ENCODE measurements at places on chromosomes 5 and 9. TPM values are rescaled to one million over a fixed set of nuclear protein-coding genes. Genes with fewer than 3 reads are reported as not detected.
A peak's percentile ranks its signal among the peaks of the same experiment; 100 is the strongest.

CDC20B gene
- not detected for total RNA-seq

DNA sequence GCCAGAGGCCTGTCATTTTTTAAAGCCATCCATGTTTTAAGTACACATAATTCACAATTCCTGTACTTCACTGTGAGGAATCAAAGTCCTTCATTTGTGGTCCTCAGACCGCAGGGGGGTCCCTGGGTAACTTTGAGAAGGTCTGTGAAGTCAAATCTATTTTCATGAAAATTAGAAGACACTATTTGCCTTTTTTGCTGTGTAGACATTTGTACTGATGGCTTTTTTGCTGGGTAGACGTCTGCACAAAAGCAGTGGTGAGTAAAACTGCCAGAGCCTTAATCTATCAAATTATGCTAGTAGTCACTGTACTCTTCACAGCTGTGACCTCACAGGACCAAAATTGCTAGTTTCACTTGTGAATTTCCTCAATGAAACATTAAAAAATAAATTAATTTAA lies 25.7 kb downstream of the PRUNE2 start:
- H3K36me3 ChIP-seq, result no peaks in the 10 kb centered on the region
- no peaks in the 10 kb centered on the region for H3K4me1 ChIP-seq
- H3K4me3 ChIP-seq, result no peak overlapping the region
- no peaks in the 10 kb centered on the region for H3K27me3 ChIP-seq

BAAT gene
- total RNA-seq, result not detected

DNA sequence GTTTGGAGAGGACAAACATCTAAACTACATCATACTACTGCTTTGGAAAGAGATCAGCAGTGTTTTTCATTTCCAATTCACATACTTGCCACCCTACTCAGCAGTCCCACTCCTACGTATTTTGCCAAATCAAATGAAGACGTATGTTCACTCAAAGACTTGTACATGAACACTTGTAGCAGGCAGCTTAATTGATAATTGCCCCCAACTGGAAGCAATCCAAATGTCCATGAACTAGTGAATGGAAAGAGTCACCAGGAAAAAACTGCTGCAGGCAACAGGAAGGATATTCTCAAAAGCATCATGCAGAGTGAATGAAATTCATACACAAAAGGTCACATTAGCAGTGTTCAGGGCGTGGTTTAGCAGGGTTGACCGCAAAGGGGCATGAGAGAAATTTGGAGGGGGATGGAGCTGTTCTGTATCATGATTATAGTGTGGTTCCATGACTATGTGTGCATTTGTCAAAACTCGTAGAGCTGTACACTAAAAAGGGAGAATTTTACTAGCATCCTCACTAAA lies 38.8 kb downstream of the PAEP start:
- H3K36me3 ChIP-seq, result no peaks in the 10 kb centered on the region
- no peak overlapping the region for H3K4me3 ChIP-seq
- DNase-seq, result no peak
- H3K4me1 ChIP-seq, result no peaks in the 10 kb centered on the region

- H3K4me1 ChIP-seq, result no peaks in the 10 kb centered on the region
- no peaks in the 10 kb centered on the region for H3K27me3 ChIP-seq
- no peaks in the 10 kb centered on the region for H3K36me3 ChIP-seq
Observed at GRCh38 chr5:153974131-153974812, 64.4 kb downstream of the FAM114A2 start.

DNA sequence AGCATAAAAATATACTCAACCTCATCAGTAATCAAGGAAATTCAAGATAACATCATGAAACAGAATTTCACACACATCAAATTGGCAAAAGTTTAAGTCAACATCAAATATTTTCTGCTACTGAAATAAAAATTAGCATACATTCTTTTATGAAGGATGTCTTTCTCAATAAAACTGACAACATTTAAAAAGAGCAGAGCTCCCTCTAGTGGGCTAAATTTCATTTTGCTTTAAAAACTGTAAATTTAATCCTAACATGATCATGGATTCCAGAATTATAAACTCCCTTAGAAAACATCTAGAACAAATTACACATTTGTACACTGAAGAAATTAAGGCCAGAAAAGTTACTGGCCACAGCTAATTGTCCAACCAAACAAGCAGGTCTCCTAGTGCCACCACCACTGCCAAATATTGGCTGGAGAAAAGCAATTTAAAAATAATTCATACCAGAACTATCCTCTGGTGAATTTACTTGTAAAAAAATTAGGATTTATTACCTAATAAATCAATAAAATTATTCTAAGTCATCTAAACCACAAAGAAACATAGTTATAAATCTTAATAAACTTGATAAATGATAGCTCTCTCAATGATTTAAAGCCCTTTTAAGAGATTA lies 31.2 kb downstream of the DEPDC1B start:
- no peak overlapping the region for H3K27ac ChIP-seq
- no peaks in the 10 kb centered on the region for H3K27me3 ChIP-seq
- H3K36me3 ChIP-seq, result no peaks in the 10 kb centered on the region
- peak; percentile 63 for DNase-seq

GRCh38 chr9:79776581-79776980 lies 204.8 kb downstream of the TLE4 start:
- no peaks in the 10 kb centered on the region for H3K4me1 ChIP-seq
- H3K27ac ChIP-seq, result no peak overlapping the region
- no peaks in the 10 kb centered on the region for H3K27me3 ChIP-seq

- H3K4me3 ChIP-seq, result no peak overlapping the region
- no peak for DNase-seq
- no peaks in the 10 kb centered on the region for H3K27me3 ChIP-seq
- no peak overlapping the region for H3K27ac ChIP-seq
Observed at GRCh38 chr9:11546231-11546630, 933.4 kb upstream of the PTPRD start.

- no peaks in the 10 kb centered on the region for H3K36me3 ChIP-seq
- no peak overlapping the region for H3K27ac ChIP-seq
Observed at GRCh38 chr9:113350937-113351336, 1.6 kb downstream of the BSPRY start.

DNA sequence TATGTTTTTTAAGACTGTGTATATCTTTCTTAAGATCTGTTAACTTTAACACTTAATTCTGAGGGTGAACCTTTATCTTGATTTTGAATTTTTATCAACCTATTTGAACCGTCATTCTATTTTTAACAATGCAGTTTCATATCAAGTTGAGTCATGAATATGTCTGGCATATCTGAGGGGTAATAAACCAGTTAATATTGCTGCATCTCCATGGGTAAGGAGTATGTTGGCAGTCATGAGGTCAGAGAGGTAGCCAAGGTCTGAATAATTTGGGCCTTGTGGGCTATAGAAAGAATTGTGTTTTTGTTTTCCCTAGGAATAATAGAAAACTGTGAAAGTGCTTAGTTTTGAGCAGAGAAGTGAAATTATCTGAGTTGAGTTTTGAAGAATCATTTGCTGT lies 419.0 kb downstream of the PLK2 start:
- no peaks in the 10 kb centered on the region for H3K4me1 ChIP-seq
- no peak for DNase-seq
- no peak overlapping the region for H3K4me3 ChIP-seq
- H3K27me3 ChIP-seq, result no peaks in the 10 kb centered on the region

CDH12 gene
- 1.3 TPM for total RNA-seq

- H3K27ac ChIP-seq, result no peak overlapping the region
- peaks cover 15% of the 10 kb centered on the region for H3K36me3 ChIP-seq
- no peak for DNase-seq
- H3K27me3 ChIP-seq, result no peaks in the 10 kb centered on the region
Observed at GRCh38 chr9:133151041-133151440, 12.7 kb downstream of the GBGT1 start.

DNA sequence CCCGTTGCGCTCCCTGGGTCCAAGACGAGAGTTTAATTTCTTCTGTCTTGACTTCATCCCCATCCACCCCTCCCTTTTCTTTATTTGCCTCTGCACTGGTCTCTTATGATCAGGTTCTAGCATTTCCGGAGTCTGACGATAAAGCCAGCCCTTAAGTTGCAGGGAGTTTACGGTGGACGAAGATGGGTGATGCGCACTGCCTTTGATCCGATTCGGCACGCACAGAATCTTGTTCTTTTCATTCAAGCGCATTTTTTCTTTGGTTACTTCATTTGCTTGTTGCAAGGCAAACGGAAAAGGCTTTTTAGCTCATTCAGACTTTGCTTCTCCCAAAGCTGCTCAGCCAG lies 488 bp upstream of the MCTP1 start:
- H3K4me1 ChIP-seq, result peaks cover 27% of the 10 kb centered on the region
- H3K4me3 ChIP-seq, result peak overlapping the region; percentile 72
- H3K27ac ChIP-seq, result no peak overlapping the region
- H3K36me3 ChIP-seq, result no peaks in the 10 kb centered on the region
- DNase-seq, result no peak
- H3K27me3 ChIP-seq, result no peaks in the 10 kb centered on the region

SOX30 gene
- total RNA-seq, result 0.29 TPM

GRCh38 chr9:123269281-123269680 lies 895 bp upstream of the STRBP start:
- no peaks in the 10 kb centered on the region for H3K27me3 ChIP-seq
- H3K4me3 ChIP-seq, result peak overlapping the region; percentile 79
- peak overlapping the region; percentile 88 for H3K27ac ChIP-seq
- no peak for DNase-seq

DNA sequence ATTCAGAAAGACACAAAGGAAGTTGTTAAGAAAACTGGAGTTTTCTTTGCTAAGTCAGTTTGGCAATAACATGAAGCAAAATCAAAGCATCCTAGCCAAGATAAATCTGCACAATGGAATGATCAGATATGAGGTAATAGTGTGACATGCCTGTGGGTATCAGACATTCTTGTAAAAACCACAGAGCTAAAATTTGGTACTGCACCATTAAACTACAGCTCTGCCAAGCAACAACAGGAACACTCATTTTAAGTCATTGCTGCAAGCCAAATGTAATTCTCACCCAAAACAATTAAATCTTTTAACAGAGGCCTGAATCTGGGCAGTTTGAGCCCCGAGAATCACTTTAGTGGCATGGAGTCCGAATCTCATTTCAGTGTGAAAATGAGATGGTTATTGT lies 96.6 kb downstream of the VCAN start:
- H3K27me3 ChIP-seq, result no peaks in the 10 kb centered on the region
- DNase-seq, result no peak
- no peaks in the 10 kb centered on the region for H3K36me3 ChIP-seq
- H3K4me3 ChIP-seq, result no peak overlapping the region
- no peak overlapping the region for H3K27ac ChIP-seq

DNA sequence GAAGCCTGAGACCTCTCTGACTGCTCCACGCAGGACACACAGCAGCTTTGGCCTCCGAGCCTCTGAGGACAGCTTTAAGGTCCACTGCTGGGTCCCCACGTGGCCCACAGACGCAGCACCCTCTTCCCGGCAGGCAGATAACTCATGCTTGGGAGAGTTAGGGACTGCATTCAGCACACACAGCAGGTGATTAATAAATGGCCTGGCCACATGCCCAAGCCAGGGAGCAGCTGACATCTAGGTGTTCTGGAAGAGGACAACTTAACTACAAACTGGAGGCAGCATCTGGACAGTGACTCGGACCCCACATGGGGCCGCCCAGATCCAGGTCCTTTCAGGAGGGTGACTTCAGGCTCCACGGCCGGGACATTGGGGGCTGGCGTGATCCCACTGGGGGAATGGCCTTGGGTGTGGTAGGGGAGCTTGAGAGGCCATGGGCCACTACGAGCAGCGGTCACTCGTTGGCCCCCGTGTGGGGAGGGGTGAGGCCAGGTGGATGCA lies 11.3 kb downstream of the NINJ1 start:
- no peak for DNase-seq
- peaks cover 34% of the 10 kb centered on the region for H3K4me1 ChIP-seq
- H3K27me3 ChIP-seq, result no peaks in the 10 kb centered on the region
- H3K27ac ChIP-seq, result no peak overlapping the region
- H3K36me3 ChIP-seq, result peaks cover 49% of the 10 kb centered on the region

DNA sequence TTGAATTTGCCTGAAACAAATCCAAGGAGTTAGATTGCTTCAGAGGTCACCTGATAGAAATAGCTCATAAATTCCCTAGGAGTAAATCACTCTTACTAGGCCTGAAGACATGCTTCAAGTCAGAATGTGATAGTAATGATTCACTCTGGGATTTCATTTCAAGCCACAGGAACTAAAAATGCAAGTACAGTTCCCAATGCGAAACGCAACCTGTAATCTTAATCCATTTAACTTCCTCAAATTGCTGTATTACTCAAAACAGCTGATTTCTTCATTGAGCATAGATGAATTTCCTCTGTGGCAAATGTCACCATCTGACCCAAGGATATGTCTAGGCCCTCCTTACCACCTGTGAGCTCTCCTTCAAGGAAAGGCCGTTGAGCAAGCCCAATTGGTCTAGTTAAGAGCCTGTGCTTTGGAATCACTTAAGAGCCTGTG lies 32.1 kb upstream of the IL6ST start:
- H3K27me3 ChIP-seq, result no peaks in the 10 kb centered on the region
- no peaks in the 10 kb centered on the region for H3K36me3 ChIP-seq
- no peak overlapping the region for H3K27ac ChIP-seq
- peaks cover 9% of the 10 kb centered on the region for H3K4me1 ChIP-seq

DNA sequence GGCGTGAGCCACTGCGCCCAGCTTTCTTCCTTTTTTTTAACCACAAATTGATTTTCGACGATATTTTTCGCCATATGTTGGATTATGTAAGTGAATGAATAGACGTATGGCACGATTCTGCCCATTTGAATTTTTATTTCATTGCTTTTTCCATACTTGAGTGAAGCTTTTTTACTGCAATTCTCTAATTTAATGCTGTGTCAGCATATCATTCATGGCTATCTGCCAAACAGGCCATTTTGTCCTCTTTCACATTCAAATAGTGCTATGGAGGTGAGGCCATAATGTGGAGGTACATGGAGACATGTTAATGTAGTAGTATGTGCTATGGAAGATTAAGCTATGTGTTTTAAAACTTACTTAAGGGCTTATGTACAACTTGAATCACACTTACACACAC lies 152.1 kb upstream of the TUSC1 start:
- DNase-seq, result no peak
- no peak overlapping the region for H3K4me3 ChIP-seq
- H3K4me1 ChIP-seq, result no peaks in the 10 kb centered on the region
